Mucosa of gallbladder (tissue), 1 donor: ENCODE measurements at places on chromosomes 4 and X. TPM values are rescaled to one million over a fixed set of nuclear protein-coding genes. Genes with fewer than 3 reads are reported as not detected.

CPE gene
- 39.6 TPM for total RNA-seq

NEIL3 gene
- total RNA-seq: 0.46 TPM

XAGE1B gene
- total RNA-seq: not detected

GABRE gene
- total RNA-seq: 85.0 TPM

UGT2B17 gene
- 4.9 TPM for total RNA-seq
